ENCODE measurements at places on chromosomes 16 and 17. TPM values are rescaled to one million over a fixed set of nuclear protein-coding genes. Genes with fewer than 3 reads are reported as not detected.

DNA sequence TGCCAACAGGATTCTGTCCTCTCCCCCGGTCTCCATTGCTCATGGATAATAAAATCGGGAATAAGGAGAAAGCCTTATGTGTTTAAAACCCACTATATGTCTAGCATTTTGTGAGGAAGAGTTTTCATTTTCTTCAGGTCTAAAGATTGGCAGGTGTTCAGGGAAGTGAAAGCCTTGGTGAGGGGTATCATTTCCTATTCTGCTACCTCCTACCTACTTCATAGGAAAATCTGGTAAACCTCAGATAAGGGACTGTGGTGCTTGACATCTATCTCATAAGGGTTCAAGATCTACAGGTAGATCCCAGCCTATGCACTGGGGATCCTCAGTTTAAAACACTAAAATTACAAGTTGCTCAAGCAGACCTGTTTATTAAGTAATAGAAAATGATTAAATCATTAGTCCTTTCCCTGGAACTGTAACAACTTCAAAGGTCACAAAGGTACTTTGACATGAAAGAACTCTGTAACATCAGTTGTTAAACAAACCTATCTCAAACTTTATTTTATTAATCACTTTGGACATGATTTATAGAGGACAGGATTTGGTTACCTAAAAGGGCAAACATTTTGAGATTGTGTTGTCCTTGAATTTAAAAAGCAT lies 6.5 kb downstream of the MOSMO start:
- DNase-seq, result no peak

- DNase-seq, result no peak
Observed at GRCh38 chr16:383326-384051, 1.7 kb upstream of the PGAP6 start.

- DNase-seq, result no peak
Observed at GRCh38 chr16:27221576-27222248, 18.4 kb downstream of the KDM8 start.

DNA sequence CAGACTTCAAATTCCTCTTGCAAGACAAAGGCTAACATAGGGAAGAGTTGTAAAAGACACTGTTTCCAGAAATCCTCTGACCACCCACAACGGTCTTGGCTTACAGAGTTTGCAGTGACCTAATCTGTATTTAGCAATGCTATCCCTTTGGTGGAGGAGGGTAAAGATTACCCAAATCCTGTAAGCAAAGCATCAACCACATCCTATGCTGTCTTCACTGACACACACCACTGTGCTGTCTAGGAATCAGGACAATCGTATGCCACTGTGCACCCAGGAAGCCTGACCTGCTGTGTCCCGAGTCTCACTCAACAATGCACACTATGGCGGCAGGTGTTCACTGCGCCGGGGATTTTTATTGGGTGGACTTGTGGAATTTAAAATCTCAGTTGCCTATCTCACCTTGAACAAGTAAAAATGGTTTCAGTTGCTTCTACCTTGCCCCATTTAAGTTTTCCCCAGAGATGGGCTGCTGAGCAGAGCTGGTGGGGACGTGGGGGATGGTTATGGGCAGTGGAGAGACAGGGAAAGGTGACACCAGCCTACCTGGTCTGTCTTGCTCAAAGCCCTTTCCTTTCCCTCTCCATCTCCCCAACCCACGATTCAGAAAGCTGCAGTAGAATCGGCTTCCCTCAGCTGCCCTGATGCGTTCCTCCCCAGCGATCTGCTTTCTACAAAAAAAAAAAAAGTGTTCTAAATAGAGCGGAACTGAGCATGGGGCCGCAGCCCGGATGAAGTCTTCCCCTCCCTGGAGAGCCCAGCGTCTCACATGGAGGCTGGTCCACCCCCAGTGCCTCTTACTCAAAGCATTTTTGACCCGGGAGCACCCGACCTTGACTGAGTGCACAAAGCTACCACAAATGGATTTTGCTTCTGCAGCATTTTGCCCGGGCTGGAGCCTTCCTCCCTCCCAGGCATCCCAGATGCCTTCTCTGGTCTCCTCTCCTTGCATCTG lies 271.5 kb downstream of the SOX9 start:
- DNase-seq, result no peak

The XPO6 gene
- 74.0 TPM for total RNA-seq

DNA sequence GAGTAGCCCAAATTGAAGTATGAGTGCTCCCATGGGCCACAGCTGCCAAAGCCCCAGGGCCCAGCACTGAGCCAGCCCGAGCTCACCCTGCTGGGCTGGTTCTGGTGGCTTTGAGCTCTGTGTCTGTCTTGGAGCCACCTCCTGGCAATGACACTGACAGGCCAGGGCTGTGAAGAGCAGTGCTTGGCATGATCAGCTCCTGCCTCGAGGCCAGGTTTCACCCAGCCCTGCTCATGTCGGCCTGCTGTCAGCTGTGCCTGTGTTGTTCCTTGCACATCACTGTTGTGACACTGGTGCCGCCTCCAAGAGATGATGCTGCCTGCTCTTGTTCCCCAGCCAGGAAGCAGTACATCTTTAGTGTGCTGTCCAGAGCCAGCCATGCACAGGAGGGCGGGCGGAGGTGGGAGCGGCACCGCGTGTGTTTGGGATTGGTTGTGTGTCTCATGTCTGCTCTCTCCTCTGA lies 26.0 kb downstream of the PLD6 start:
- no peak for DNase-seq

The ANKRD40CL gene
- total RNA-seq, result not detected

GRCh38 chr17:9174779-9175574 lies 153.7 kb downstream of the NTN1 start:
- no peak for DNase-seq

The GPR179 gene
- not detected for total RNA-seq

The CMTM2 gene
- total RNA-seq, result not detected

GRCh38 chr17:64653325-64653984 lies 8.7 kb downstream of the SMURF2 start:
- no peak for DNase-seq

- no peak for DNase-seq
Observed at GRCh38 chr16:81096715-81097208, 567 bp upstream of the GCSH start.

All from esophagus squamous epithelium (tissue), 5 donors.